ENCODE measurements at places on chromosomes 13 and 19.

- DNase-seq, result no peak
Measured at GRCh38 chr13:93169980-93170379, 56.6 kb upstream of the GPC6 start.

GRCh38 chr13:103157016-103157415 lies 90.8 kb upstream of the SLC10A2 start:
- no peak for DNase-seq

GRCh38 chr19:55094456-55095259 lies 19.0 kb downstream of the EPS8L1 start:
- DNase-seq, result no peak

DNA sequence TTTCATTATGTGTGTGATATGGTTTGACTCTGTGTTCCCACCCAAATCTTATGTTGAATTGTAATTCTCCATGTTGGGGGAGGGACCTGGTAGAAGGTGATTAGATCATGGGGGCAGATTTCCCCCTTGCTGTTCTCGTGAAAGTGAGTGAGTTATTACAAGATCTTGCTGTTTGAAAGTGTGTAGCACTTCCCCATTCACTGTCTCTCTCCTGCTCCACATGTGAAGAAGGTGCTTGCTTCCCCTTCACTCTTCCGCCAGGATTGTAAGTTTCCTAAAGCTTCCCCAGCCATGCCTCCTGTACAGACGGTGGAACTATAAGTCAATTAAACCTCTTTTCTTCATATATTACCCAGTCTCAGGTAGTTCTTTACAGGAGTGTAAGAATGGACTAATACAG lies 54.3 kb upstream of the SERTM1 start:
- DNase-seq, result no peak

GRCh38 chr13:100547791-100548201 lies 40.8 kb downstream of the GGACT start:
- no peak for DNase-seq

- no peak for DNase-seq
Measured at GRCh38 chr13:21557995-21558394, 46.0 kb downstream of the MICU2 start.

Data from NCI-H1048 (cell line).